ENCODE measurements at places on chromosomes 2 and 18.

DNA sequence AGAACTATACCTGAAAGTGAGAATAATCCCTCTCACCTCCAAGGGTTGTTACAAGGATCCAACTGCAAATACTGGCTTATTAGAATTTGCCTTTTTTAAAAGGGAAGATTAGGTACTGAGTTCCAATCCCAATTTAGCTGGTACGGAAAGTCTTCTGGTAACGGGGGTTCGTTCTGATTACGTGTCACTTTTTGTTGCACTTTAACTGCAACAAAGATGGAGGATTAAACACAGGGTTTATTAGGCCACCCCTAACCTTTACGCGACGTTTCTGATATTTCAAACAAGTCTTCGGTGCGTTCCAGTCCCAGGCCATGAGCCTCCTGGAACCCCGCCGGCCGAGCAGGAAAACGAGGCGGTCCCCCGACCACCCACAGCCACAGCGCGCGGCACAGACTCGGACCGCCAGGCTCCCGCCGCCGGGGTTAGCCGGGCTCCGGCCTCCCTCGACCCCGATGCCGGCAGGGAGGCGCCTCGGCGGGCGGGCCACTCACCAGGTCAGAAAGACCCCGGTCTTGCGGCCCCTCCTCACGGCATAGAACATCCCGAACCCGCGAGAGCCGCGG is 411 bp downstream of the RNASEH1 start:
- peak; percentile 22 for DNase-seq

- DNase-seq, result no peak
Measured at GRCh38 chr18:44744161-44745121, 63.8 kb downstream of the SETBP1 start.

DNA sequence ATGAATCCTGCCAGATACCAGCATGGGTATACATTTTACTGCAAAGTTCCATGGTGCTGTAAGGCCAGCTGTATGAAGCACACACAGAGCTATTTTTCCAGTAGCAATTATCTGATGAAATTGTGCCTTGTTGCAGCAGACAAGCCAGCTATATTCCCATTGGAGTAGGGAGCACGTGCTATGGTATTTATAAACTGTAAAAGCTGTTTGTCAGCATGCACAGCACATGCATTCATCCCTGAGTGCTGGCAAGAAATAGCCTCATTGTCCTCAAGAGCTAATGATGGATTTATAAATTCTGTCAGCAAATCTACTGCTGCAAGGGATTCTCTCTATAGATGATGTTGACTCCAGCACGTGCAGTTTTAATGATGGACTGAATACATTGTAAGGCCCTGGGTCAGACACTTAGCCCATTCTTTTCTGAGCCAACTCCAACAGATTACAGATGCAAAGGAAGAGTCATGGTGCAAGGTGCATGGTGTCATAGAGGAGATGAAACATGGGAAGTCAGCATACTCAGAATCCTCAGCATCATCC is 61.7 kb downstream of the KCNS3 start:
- DNase-seq, result no peak

DNA sequence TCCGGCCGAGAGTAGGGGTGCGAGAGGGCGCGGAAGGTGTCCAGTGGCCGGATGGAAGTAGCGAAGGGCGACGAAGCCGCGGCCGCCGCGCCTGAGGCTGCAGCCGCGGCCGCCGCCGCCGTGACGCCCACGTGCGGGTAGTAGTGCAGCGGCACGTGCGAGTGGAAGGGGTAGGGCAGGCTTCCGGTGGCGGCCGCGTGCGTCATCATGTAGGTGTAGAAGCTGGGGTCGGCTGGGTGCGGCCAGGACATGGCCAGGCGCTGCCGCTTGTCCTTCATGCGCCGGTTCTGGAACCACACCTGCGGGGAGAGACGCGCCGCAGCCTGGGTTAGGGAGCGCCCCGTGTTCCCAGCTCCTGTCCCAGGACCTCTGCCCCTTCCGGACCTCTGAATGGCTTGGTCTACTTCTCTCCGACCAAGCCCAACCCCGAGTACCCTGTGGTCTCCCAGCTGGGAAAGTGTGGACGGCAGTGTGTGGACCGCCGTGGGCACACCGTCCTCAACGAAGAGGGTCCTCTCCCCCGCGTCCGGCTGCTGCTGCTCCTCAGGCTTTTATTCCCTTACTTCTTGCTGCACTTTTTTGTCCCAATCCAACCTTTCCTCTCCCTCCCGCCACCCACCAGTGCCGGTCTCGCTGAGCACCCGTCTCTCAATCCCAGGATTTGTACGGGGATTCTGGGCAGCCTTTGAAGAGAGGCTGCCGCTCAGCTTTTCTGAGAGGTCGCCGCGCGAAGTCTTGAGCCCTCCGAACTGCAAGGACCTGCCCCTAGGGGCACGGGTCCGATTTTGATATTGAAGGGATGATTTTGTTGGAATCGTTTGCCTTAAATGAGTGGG is 3.0 kb downstream of the EVX2 start:
- DNase-seq, result peak; percentile 6

DNA sequence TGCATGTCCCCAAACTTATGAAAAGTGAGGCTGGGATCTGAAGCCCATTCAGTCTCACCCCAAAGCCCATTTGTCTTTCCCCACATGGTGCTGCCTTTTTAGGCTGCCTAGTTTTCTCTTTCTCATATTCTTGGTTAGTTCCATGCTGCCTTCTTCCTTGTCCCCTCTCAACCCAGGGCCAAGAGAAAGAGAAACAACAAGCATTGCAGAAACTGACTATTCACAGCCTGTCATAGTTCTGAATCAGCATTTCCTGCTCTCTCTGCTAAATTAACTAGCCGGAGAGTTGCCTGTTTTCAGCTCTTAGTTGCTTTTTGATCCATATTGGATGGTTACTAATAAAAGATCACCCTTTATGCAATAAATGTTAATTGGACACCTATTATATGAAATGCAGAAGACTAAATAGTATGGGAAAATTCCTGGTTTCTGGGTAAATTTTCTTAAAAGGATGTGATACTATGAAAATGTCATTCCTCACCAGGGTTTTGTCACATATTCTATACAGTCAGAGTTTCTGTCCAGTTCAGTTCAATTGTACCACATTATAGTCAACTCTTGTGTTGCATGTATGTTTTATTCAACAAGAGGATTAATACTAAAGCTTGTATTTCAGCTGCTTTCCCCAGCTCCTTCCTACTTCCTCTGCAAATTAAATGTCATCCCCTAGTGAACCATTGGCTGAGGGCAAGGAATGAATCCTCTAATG is 246.5 kb downstream of the GALR1 start:
- DNase-seq, result no peak

GRCh38 chr18:77203851-77204250 is 45.8 kb upstream of the GALR1 start:
- no peak for DNase-seq

DNA sequence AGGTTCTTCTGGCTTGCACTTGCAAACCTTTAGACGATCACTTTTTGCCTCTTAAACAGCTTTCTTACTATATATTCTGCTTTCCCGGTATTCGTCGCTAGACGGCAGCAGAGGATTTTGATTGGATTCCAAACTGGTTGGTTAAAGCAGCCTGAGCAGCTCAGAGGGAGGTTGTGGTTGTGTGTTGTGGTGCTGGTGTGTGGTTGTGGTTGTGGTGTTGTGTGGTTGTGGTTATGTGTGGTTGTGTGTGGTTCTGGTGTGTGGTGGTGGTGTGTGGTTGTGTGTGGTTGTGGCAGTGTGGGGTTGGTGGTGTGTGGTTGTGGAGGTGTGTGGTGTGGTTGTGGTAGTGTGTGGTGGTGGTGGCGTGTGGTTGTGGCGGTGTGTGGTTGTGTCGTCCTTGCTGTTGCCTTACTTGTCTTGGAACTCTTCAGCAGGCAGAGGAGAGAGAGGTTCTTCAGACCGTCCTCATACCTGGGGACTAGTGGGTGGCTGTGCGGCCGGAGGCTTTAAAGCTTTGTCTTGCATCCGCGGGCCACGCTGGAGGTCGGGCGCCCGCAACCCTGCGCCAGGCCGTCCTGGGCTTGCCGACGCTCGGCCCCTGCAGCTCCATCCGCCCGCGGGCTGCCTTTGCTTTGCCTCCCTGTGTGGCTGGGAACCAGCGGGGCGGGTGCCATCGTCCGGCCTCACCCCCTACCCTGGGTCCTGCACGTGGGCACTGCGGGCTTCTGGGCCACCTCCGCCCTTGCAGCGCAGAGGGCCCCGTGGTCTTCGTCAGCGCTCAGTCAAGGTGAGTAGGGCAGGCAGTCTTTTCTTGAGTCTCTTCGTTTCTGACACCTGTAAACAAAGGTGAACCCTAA is 190.8 kb downstream of the ARHGAP28 start:
- peak; percentile 61 for DNase-seq

DNA sequence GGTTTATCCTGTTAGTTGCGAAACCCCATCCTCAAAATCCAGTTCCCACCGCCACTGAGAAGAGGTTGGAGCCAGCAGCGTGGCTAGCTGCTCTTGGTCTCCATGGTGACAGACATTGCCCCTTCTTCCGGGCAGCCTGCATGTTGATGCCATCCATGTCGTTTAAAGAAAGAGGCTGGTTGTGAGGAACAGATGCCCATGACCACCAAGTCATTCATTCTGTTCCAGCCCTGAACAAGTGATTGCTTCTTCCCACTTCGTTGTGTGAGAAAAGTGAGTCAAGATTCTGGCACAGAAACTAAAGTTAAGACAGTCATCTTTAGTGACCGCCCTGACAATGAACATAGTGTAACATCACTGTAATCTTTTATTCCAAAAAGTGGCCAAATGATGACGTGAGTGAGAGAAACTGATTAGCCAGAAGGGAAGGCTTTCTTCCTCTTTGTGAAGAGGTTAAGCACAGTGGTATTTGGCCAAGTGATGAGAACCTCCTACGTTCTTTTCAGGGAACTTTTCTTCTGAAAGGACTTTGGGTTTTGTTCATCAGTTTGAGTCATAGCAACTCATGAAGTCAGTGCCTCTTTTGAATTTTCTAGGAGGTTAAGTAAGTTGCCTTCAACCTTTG is 272.5 kb downstream of the GALR1 start:
- no peak for DNase-seq

DNA sequence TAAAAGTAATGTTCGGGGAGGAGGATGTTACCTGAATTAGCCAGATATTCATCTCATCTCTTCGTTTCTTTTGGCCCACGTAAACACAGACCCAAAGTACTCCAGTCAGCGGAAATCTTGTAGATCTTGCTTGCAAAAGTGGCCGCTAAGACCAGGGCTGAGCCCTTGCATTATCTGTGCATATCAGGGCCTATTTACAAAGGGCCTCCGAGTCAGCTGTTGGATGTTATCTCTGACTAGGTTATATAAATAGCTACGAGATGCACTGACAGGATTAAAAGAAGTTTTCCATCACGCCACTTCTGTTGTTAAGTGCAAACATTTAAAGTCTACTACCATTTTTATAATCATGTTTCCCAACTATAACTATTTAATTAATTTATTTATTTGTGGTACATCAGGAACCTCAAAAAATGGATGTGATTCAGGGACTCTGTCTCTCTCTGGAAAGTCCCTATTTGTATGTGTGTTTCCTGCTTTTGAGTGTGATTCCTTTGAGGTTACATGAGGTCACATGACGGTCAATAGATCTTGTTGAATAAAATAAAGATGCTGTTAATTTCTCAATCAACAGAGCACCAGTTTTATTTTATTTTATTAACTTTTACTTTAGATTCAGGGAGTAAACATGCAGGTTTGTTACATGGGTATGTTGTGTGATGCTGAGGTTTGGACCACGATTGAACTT is 46.8 kb upstream of the MBOAT2 start:
- peak; percentile 10 for DNase-seq

Data from ELR (cell line).